Type B pancreatic cell (in vitro differentiated cells): ENCODE measurements at places on chromosomes 6 and 20. TPM values are rescaled to one million over a fixed set of nuclear protein-coding genes. Genes with fewer than 3 reads are reported as not detected.
A peak's percentile ranks its signal among the peaks of the same experiment; 100 is the strongest.

- no peak overlapping the region for H3K27ac ChIP-seq
- peaks cover 3% of the 10 kb centered on the region for H3K27me3 ChIP-seq
- DNase-seq = no peak
- H3K4me3 ChIP-seq = no peak overlapping the region
Observed at GRCh38 chr6:71252410-71252809, 36.2 kb upstream of the OGFRL1 start.

GRCh38 chr6:116099036-116099435, 1.6 kb upstream of the NT5DC1 start:
- H3K27ac ChIP-seq = no peak overlapping the region
- H3K4me3 ChIP-seq = peak overlapping the region; percentile 98
- DNase-seq = no peak
- no peaks in the 10 kb centered on the region for H3K36me3 ChIP-seq
- peaks cover 25% of the 10 kb centered on the region for H3K4me1 ChIP-seq
- no peaks in the 10 kb centered on the region for H3K27me3 ChIP-seq

- no peaks in the 10 kb centered on the region for H3K27me3 ChIP-seq
- no peaks in the 10 kb centered on the region for H3K36me3 ChIP-seq
- H3K4me1 ChIP-seq = no peaks in the 10 kb centered on the region
- peak overlapping the region; percentile 47 for H3K27ac ChIP-seq
- peak overlapping the region; percentile 3 for H3K4me3 ChIP-seq
Observed at GRCh38 chr6:42555477-42556457, 8.1 kb upstream of the UBR2 start.

GRCh38 chr6:52509281-52510212, 67.3 kb downstream of the TRAM2 start:
- peaks cover 20% of the 10 kb centered on the region for H3K4me1 ChIP-seq
- no peak overlapping the region for H3K27ac ChIP-seq
- no peak for DNase-seq
- H3K36me3 ChIP-seq = peaks cover 43% of the 10 kb centered on the region
- H3K4me3 ChIP-seq = no peak overlapping the region

CCN5 gene
- total RNA-seq = not detected in 2 replicates

TRAPPC3L gene
- 0.27 and 0.31 TPM in 2 replicates for total RNA-seq

ELOVL5 gene
- 66.3 and 103 TPM in 2 replicates for total RNA-seq
